ENCODE measurements at places on chromosomes 5 and 9. TPM values are rescaled to one million over a fixed set of nuclear protein-coding genes. Genes with fewer than 3 reads are reported as not detected.

Gene PAEP
- total RNA-seq, result not detected

Gene SLC36A3
- not detected for total RNA-seq

DNA sequence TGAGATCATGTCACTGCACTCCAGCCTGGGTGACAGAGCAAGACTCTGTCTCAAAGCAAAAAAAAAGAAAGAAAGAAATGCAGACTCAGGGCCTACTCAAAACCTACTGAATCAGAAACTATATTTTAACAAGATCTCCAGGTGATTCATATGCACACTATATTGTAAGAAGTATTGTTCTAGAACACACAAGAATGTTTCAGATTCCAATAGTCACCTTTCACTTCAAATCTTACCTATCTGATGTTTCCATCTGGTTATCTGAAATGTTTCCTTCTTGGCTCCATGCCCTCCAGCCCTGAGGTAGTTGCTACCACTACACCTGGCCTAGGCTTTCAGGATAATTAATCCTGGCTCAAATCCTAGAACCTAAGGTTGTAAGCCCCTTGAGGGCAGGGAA lies 36.8 kb upstream of the SNX2 start:
- H3K27ac ChIP-seq, result no peak overlapping the region
- no peak overlapping the region for H3K4me3 ChIP-seq
- DNase-seq, result no peak
- H3K4me1 ChIP-seq, result no peaks in the 10 kb centered on the region

Gene GTF3C5
- total RNA-seq, result 95.1 TPM

DNA sequence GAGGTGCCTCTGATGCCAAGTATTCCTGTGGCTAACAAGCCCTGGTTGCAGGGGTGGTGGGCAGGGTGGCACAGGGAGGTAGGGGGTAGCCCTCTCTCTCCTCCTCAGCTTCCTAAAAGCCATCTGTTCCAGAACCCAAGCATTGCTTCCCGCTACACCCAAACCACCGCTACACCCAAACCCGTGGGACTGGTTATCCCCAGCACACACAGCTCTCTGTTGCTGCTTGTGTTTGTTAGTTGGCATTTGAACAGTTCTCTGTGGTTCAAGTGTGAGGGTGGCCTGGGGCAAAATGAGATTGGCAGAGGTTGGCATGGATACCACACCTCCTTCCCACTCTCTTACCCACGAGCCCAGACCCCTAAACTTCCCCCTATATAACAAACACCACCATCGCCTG lies 40.4 kb downstream of the SPARC start:
- H3K36me3 ChIP-seq, result no peaks in the 10 kb centered on the region
- H3K4me1 ChIP-seq, result no peaks in the 10 kb centered on the region
- peaks cover 4% of the 10 kb centered on the region for H3K27me3 ChIP-seq
- DNase-seq, result no peak
- H3K27ac ChIP-seq, result no peak overlapping the region

Gene SLCO6A1
- total RNA-seq, result 0.69 TPM

DNA sequence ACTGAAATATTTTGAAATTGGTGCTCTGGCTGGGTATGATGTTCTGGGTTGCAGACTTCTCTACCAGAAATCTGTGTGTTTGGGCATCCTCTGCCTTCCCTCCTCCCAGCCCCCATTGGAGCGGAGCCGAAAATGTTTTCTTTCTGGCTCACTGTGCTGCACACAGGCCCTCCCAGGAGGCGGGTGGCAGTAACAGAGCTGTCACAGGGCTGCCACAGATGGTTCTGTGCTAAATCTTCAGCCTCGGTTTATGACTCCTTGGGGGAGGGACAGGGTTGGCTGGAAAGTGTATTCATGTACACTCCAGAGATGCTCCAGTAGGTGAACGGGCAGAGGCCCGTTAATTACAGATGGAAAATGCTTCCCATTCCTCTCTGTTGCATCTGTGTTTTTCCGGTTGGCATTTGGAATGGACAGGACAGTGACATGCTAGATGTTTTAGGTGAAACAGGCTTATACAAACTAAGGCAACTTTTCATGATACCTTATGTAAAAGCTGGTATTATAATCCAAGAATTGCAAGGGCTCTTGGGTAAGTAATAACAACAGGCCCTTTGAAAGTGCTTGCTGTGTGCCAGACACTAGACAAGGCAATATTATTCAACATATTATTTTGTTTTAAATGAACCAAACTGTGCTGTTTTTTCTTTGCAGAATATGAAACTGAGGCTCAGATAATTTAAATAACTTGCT lies 180.2 kb downstream of the ADCY2 start:
- DNase-seq, result no peak
- H3K27ac ChIP-seq, result no peak overlapping the region
- no peak overlapping the region for H3K4me3 ChIP-seq

DNA sequence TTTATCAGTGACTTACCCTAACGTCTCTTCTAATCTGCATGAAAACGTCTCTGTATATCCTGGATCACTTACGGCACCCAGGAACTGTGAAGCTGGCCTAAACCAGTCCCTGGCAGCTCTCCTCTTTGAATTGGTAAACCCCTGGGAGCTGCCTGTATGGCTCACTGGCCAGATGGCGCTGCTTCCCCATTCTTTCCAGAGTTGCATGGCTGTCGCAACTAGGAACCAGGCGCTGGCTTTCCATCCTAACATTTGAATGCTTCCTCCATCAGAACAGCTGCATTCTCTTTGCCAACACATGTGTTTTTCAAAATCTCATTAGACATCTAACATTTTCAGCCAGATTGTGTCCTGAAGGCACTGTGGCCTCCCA lies 8.0 kb upstream of the PCA3 start:
- H3K4me3 ChIP-seq, result no peak overlapping the region
- H3K36me3 ChIP-seq, result no peaks in the 10 kb centered on the region
- H3K4me1 ChIP-seq, result no peaks in the 10 kb centered on the region
- no peak for DNase-seq
- H3K27me3 ChIP-seq, result no peaks in the 10 kb centered on the region
- no peak overlapping the region for H3K27ac ChIP-seq

DNA sequence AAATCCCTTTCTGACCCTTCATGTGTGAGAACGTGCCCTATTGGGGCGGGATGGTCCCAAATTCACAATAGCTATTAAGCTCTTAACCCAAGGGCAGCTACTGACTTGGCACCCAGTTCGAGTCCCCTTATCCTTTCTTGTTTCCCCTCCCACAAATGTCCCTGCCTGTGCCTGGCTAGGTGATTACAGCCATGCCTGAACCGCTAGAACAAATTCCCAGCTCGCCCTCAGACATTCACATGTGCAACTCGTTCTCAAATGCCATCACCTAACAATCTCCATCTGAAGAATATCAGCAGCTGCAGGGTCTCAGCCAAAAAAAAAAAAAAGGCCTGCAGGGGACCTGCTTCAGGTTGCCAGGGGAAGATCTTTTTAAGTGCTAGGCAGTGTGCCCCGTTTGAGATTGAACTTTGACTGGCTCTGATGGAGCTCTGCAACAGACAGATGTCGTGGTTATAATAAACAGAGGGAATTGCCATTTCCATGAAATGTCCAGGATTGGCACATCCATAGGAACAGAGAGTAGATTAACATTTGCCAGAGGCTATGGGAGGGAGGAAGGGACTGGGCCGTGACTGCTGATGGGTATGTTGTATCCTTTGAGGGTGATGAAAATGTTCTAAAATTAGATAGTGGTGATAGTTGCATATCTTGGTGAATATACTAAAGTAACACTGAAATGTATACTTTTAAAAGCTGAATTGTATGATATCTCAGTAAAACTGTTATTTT lies 347.2 kb upstream of the WWC1 start:
- H3K27ac ChIP-seq, result no peak overlapping the region
- H3K4me1 ChIP-seq, result no peaks in the 10 kb centered on the region
- no peaks in the 10 kb centered on the region for H3K36me3 ChIP-seq
- peaks cover 45% of the 10 kb centered on the region for H3K27me3 ChIP-seq
